Left ventricle myocardium inferior (tissue), 1 donor: ENCODE measurements at places on chromosomes 12 and 14. TPM values are rescaled to one million over a fixed set of nuclear protein-coding genes. Genes with fewer than 3 reads are reported as not detected.

Gene OVCH1
- 0.25 TPM for total RNA-seq

Gene RDH5
- 12.2 TPM for total RNA-seq

Gene PCNX1
- 35.2 TPM for total RNA-seq

Gene INHBE
- total RNA-seq, result not detected

Gene HSP90B1
- total RNA-seq, result 348 TPM

Gene LRTM2
- total RNA-seq, result not detected

Gene KLRF1
- not detected for total RNA-seq

Gene LHX5
- total RNA-seq, result not detected

Gene KLRD1
- total RNA-seq, result 1.4 TPM

Gene KRT72
- total RNA-seq, result not detected

Gene SYCP3
- total RNA-seq, result not detected

Gene C12orf56
- not detected for total RNA-seq

Gene CACNA1C
- total RNA-seq, result 137 TPM

Gene AMDHD1
- 0.47 TPM for total RNA-seq

Gene LALBA
- total RNA-seq, result not detected

Gene MSRB3
- total RNA-seq, result 125 TPM

Gene HNRNPA1
- 423 TPM for total RNA-seq

Gene KRT1
- not detected for total RNA-seq

Gene PTGER2
- 0.60 TPM for total RNA-seq

Gene LMO3
- 1.5 TPM for total RNA-seq

Gene ZDHHC22
- total RNA-seq, result not detected
